Stimulated activated CD4-positive, alpha-beta T cell treated with anti-CD3 and anti-CD28 coated beads, Interleukin-2, amount 100 ng/mL, for 48 hours (primary cell): ENCODE measurements at places on chromosomes 3 and 15.

GRCh38 chr3:24496529-24497482, 2.2 kb upstream of the THRB start:
- no peak for DNase-seq

- no peak for DNase-seq
Measured at GRCh38 chr15:26391567-26392194, 381.2 kb downstream of the GABRB3 start.

DNA sequence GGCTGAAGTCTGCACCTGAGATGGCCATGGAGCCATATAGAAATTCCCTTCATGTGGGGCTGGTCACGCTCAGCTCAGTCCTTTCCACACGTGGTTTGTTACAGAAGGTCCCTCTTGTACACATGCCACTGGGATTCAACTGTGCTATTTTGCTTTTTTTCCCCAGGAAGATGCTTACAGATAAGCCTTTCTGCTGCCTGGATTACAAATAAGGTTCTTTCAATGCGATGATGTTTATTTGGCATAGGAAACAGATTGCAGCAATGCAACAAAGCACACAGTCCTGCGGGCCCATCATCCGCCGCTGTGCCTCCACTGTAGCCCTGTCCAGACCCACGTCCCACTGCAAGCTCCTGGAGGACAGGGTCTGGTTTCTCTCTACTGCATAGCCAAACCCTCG, 124.8 kb downstream of the XXYLT1 start:
- DNase-seq: no peak

DNA sequence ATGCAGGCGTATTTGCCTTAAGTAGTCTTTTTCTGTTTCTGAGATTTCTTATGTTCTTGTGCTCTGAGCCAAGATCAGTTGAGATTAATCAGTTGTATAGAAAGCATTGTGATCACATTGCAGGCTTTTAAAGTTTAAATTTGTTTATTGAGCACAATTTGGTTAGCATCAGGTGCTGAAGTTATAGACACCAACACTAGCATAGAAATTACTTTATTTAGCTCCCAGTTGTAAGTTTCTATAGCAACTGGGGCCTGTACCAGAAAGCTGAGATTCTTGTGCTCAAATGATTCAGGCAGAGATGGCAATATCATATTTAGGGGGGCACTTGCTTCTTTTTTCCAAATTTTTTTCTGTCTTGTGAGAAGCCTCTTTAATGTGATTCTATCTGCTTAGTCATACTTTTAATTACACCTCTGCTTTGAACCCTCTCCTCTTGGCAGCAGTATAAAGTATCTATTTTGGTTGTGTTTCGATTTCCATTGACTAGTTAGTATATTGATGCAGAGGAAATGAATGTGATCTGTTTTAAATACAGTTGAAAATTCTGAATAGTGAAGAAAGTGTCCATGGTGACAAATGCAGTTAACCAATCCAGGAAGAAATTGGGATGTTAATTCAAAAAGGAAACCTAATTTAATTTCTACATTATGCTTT, 241.7 kb upstream of the GBE1 start:
- DNase-seq: no peak

- DNase-seq: no peak
Measured at GRCh38 chr3:102169915-102170479, 264.8 kb upstream of the ZPLD1 start.

DNA sequence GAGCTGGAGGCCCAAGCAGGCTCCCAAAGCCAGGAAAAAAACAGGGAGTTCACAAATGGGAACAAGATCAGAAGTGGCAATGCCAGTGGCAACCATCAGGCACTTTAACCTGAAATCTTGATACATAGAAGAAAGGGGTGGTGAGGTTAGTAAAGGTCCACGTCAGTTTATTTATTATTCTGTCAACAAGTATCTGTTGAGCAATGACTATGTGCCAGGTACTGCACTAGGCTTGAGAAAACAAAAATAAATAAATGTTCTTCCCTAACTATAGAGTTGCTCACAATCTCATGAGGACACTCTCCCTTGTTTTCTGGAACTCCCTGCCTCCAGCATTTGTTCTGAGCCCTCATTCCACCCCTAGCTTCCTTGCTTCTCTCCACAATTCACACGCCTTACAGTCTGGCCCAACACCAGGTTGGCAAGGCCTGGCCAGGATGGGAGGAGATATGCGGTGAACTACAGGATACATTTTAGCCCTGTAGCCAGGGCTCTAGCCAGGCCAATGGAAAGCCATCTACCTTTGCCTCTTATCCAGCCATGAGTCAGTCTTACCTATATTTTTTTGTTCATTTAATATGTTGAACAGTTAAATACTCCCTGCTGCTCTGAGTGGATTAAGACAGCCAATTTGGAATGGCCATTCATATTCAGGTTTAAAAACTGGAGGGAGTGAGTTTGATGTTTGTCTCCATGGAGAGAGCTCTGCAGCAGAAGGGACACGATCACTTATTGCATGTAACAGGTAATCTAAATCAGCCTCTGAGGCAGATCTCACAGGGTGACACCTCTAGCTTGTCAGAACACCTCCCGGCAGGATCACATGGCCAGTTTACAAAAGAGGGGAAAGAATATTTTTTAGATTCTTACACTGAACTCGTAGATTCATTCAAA, 161.9 kb upstream of the ATP11B start:
- no peak for DNase-seq

DNA sequence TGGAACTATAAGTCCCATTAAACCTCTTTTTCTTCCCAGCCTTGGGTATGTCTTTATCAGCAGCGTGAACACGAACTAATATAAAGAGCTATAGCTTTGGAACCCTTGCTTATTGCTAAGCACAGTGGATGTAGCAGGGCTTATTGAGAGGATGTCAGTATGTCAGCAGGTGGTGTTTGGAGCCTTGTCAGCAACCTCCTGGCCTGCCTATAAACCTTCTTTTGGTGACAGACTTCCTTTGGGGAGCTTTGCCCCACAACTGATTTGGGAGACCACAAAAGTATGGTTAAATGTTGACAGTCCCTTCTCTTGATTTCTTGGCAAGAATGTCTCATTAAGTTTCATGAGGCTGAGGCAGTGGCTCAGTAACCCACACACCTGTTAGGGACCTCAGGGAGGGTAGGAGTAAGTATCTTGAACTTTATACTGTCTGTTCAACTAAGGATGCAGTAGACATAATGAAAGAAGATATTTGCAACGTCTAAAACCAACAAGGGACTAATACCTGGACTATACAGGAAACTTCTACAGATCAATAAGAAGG, 14.8 kb downstream of the CCNDBP1 start:
- DNase-seq: no peak

- no peak for DNase-seq
Measured at GRCh38 chr15:58549785-58550074, 117.9 kb downstream of the LIPC start.

DNA sequence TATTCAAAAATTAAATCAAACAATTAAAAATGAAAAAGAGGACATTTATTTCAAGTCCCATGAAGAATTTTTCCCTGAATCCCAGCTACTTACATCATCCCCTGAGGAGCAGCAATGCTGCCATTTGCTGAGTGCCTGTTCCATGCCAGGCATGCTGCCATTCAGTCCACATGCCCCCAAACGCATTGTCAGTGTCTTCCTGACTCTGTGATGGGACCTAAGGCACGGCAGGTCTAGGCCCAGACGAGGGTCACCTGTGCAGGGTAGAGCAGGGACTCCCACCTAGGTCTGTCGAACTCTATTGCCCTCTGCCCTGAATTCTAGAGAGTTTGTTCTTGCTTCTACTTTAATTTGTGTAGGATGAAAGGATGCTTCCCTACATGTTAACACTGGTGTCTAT, 7.0 kb downstream of the PSTPIP1 start:
- no peak for DNase-seq

DNA sequence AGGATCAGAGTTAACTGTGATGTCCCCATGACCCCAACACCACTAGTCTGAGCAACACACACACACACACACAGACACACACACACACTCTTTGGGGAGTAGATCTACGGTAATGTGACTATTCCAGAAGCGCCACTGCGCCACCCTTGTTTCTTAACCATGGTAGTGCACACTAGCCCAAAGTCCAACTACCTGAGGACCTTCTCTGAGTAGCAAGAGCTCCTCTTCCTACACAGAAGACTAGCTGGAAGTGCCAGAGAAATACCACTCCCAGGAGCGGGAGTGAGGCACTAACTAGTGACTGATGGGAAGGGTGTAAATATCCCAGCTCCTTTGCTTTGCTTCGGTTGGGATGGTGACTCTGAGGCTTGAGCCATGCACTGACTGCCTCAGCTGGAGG, 96.0 kb upstream of the EIF1B start:
- DNase-seq: no peak

- no peak for DNase-seq
Measured at GRCh38 chr3:101989578-101990200, 140.4 kb downstream of the NFKBIZ start.

DNA sequence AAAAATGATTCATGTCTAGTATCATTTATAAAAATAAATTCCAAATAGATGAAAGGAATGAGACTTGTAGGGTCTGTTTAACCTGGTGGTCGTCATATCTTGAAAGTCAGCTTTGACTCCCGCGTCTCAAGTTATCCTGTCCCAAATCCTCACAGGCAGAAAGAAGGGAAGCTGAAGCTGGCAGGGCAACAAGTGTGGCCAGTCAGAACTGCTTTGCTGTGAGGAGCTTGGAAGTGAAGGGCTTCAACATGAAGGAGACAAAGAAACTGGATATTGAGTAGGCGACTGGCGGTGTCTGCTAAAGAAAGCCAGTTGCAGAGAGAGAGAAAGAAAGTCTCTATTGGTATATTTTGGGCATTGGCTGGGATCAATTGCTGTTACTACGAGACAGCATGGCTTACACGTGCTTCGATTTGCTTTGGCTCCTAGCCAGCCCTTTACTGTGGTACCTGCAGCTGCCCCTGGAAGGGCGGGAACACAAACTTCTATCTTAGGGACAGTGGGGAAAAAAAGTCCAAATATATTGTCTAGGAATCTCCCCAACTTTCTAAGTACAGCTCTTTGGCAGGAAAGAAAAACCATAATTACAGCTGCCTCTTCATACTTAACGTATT, 107.2 kb downstream of the CHST2 start:
- DNase-seq: no peak

GRCh38 chr3:69085168-69085832, 563 bp downstream of the ARL6IP5 start:
- no peak for DNase-seq

DNA sequence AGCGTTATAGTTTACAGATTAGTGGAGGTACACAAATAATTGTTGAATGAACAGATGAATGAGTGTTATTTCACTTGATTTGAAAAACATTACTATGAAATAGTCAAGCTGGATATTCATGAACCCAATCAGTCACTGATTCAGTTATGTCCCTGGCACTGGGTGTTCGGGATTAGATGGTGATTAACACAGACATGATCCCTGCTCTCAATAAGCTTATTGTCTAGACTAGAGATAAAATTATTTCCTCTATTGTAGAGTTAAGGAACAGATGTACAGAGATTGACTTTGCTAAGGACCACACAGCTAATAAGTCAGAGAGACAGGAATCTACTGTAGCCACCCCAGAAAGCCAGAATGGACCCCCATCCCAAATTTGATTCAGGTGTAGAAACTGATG, 963 bp downstream of the GRAMD1C start:
- DNase-seq: no peak

GRCh38 chr3:79056498-79056897, 711.3 kb downstream of the ROBO1 start:
- no peak for DNase-seq

DNA sequence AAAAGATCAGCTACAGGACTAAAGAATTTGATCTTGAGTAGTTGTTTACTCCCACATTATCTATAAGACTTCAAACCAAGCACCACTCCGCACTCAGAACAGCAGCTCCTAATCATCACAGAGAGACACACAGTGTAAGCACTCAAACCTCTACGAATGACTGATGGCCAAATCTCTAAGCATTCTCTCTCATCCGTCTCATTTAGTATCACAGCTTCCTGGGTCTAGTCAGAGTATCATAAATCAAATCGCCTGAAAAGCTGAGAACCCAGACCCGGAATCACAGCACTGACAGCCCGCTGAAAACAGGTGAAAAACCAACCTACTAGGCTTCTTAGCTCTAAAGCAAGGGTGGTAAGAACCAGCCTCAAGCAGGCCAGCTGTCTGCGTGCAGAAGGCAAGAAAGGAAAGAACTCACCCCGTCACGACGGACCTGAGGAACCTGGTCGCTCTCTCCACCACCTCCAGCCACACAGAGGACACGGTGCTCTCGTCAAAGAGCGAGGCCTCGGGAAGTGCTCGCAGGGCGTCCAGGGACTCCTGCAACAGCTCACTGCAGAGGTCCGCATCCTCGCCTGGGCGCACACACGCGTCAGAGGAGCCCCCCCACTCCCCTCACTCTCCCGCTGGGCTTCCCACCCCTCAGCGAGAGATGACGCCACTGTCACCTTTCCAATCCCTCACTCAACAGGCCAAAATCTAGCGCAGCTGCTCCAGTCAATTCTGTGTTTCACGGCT, 47.9 kb downstream of the HERC2 start:
- DNase-seq: no peak

- DNase-seq: no peak
Measured at GRCh38 chr3:127050733-127051132, 67.8 kb downstream of the PLXNA1 start.

- DNase-seq: no peak
Measured at GRCh38 chr3:142213298-142213697, 12.1 kb downstream of the GK5 start.

- DNase-seq: no peak
Measured at GRCh38 chr15:20357481-20358065, 184.0 kb downstream of the GOLGA6L6 start.

DNA sequence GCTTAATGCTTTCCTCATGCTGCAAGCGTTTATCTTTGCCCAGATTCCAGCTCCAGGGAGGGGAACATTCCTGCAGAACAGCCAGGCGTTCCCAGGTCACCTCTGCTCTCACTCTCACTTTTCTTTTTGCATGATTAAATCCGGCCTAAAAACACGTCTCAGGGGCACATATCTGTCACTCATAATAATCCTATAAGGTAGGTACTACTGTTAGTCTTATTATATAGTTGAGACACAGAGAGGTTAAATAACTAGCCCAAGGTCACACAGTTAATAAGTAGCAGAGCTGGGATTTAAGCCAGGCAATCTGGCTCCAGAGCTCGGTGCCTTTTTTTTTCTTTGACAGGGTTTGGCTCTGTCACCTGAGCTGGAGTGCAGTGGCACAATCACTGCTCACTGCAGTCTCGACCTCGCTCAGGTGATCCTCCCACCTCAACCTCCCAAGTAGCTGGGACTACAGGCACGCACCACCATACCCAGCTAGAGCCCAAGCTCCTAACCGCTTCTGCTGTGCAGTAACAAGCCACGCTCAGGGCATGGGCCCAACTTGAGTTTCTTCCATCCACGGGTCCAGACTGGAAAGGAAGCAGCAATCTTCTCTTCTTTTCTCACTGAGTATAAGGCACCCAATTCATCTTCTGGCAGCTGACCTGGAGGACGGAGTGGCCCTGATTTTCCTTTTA, 96.5 kb downstream of the LIPC start:
- DNase-seq: no peak

GRCh38 chr15:68821841-68822381, 1.2 kb upstream of the ANP32A start:
- no peak for DNase-seq

- DNase-seq: no peak
Measured at GRCh38 chr3:50155891-50156290, 767 bp downstream of the SEMA3F start.
